ENCODE measurements at places on chromosomes 13 and 19.

DNA sequence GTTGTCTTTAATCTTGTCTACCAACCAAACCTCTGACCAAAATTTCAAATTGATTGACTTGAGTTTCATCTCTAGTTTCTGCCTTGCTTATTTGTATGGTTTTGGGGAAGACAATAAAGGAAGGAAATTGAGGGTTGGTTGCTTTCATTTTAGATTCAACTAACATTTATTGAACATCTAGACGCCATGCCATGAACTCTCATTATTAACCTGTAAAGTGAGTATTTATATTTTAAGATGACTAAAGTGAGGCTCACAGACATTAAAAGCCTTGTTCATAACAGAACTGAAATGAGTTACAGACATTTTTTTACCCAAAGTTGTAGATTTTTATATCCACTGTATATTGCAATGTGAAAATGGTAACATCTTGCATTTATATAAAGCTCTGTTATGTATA lies 239.3 kb downstream of the LMO7 start:
- DNase-seq, result no peak

GRCh38 chr13:95858286-95859075 lies 181.5 kb downstream of the DNAJC3 start:
- no peak for DNase-seq

GRCh38 chr13:25217023-25217885 lies 45.2 kb upstream of the AMER2 start:
- DNase-seq, result no peak

GRCh38 chr19:40613690-40614621 lies 12.8 kb downstream of the LTBP4 start:
- DNase-seq, result peak; percentile 89

DNA sequence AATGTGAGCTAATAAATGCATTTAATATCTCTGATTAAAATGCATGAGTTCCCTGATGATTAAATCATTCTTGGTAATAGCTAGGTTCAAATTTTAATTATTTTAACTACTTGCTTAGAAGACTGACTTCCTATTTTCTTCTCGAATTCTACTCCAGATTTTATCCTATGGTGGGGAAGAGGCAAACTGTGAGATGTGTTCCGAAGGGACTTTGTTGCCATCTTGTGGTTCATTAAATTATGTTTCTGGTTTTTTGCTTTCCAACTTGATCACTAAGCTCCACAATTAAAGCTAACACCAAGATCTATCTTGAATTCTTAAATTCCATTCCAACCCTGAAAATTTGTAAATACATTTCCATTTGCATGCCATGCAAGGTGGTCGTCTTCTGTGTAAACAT lies 538.4 kb upstream of the PCDH20 start:
- DNase-seq, result no peak

- DNase-seq, result no peak
Measured at GRCh38 chr13:33178209-33178840, 107.2 kb downstream of the STARD13 start.

GRCh38 chr13:48962281-48962680 lies 13.4 kb upstream of the FNDC3A start:
- no peak for DNase-seq

GRCh38 chr13:74104661-74105275 lies 29.4 kb downstream of the KLF12 start:
- no peak for DNase-seq

GRCh38 chr19:7500811-7501450 lies 12.1 kb upstream of the PEX11G start:
- DNase-seq, result peak; percentile 55

DNA sequence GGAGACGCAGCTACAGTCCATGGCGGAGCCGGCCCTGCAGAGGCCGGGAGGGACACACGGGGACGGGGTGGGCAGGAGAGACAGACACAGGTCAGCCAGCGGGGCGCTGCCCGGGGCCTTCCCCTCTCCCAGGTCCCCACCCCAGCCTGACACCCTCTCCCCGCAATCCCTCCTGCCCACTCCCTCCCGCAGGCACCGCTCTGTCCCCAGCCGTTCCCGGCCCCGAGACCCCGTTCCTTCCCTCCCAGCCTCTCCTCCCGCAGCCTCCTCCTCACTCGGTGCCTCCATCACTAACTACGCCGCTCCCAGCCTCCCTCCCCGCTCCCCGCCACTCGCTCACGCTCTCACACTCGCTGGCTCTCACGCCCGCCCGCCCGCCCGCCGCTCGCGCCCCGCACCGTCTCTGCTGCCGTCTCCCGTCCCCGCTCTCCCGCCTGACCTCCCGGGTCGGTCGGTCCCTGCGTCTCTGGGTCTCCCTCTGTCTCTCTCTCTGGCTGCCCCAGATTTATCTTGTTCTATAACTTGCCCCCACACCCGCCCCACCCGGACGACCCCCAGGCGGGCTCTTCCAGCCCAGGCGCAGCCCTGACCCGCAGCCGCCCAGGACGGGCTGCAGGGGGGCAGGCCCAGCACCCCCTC lies 15.2 kb downstream of the ERFL start:
- DNase-seq, result no peak

GRCh38 chr13:51913421-51914136 lies 51.8 kb downstream of the CCDC70 start:
- DNase-seq, result no peak

DNA sequence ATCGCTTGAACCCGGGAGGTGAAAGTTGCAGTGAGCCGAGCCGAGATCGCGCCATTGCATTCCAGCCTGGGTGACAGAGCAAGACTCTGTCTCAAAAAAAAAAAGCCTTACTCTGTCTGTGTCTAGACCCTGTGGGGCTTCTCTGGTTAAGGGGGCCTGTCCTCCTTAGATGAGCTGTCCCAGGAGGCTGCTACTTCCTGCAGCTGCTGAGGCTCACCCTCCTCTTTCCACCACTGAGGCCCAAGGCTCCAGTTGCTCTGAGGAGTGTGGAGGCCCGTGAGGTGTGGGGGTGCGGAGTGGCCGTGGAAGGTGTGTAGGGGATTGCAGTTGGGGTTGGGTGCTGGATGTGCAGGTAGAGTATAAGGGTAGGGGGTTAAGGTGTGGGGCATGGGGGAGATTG lies 22.1 kb upstream of the RASA3 start:
- DNase-seq, result no peak

GRCh38 chr13:46158983-46159382 lies 23.0 kb downstream of the LCP1 start:
- DNase-seq, result no peak

DNA sequence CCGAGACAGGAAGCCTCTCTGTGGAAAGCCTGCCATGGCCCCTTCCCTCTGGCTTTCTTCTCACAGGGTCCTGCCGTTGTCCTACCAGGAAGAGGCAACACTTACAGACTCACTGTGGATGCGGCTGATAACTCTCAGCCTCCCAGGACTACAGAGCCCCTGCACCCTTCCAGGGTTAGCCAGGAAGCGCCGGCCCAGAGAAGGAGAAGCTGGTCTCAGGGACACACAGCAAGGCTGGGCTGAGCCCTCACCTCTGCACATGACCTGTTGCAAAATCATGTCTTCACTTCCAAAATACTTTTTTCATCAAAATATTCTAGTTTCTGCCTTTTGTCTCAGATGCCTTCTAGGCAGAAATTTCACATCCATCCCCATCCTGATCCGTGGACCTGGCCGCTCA lies 1.9 kb downstream of the CEACAM20 start:
- DNase-seq, result no peak

GRCh38 chr13:59621773-59622172 lies 542.0 kb downstream of the DIAPH3 start:
- DNase-seq, result no peak

- DNase-seq, result no peak
Measured at GRCh38 chr13:111893607-111894443, 173.1 kb upstream of the SOX1 start.

DNA sequence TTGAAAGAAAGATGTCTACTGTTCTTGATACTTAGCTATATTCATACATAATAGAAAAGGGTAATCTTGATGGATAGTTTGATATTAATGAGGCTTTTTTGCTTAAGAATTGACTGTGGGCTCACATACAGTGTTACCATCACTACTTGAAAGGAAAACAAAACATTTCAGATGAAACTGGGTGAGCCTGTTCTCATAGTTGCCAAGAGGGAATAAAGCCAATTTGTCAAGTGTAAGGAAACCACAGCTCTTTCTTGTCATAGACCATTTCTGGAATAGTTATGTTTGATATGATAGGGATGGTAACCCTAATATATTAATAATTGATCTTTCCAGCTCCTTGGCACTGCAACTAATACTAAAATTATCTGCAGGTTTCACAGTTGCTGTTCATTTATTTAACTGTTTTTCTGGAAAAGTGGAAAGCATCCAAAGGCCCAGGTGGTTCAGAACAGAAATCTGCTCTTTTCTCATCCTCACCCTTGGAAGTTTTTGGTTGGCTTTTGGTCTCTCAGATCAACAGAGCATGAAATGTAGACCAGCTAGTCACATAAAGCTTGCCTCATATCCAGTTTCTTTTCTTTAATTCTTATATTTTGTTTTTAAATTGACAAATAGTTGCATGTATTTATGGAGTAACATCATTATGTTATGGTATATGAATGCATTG lies 43.2 kb downstream of the ARHGEF7 start:
- no peak for DNase-seq

DNA sequence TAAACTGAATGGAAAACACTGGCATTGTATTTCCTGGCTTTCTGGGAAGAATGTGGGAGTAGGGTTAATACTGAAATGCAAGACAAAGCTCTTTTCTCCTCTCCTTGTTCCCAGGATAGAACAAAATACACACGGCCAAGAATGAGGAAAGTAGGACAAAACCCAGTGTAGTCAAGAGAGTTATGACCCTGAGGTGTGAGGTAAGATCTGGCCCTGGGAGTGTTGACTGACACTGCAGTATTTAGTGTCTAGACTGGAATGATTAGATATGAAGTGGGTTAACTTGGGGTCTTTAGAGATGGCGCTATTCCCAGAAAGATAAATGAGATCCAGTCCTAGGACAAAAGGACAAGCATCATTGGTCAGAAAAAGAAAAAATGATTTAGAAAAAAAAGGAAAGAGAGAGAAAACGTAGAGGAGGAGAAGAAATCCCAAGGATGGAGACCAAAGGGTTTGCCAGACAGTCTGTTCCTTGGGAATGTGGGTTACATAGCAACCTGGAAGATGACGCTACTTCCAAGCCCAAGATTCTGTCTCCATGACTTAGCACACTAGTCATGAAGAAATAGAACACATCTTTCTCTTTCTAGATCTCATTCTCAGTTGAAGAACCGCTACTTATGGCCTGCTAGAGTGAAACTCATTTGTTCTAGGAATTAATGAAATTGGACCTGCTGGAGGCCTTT lies 543.6 kb upstream of the GPC6 start:
- no peak for DNase-seq

DNA sequence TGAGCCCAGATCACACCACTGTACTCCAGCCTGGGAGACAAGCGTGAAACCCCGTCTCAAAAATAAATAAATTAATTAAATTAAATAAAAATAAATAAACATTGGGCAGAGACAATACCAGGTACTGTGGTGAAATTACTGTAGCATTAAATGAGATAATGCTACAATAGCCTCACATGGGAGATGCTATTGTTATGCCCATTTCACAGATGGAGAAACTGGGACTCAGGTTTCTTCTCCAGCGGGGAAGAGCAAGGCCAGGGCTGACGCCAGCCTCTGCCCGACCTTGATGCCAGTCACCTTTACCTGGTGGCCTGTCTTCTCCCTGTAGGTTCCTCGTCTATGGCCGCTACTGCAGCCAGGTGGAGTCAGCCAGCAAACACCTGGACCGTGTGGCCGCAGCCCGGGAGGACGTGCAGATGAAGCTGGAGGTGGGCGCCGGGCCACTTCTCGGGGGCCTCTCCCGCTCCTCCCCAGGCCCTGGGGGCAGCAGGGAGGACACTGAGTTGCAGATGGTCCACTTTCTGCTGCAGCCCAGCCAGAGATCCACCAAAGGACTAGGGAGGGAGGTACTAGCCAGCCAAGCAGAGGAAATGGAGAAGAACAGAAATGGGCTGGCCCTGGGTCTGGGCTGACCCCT lies 53.9 kb downstream of the VAV1 start:
- no peak for DNase-seq

DNA sequence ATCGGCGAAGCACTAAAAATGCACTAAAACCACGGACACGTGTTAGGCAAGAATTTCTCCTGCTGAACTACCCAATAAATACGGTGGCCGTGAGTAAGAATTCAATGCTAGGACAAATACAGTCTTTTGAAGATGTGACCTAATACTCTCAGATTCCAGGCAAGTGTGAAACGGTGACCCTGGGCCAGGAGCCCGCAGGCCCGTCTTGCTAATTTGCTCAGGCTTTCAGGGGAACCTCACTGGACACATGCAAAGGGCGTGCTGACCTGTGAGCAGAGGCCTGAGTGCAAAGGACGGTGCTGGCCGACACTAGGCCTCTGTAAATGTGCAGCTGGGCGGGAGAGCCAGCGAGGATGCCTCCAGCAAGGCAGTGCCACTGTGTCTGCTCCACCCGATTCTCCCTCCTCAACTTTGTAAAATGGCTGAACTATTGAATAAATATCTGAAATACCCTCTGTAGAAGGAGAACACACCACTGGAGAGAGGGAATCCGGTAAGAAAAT lies 70.1 kb downstream of the STK24 start:
- no peak for DNase-seq

DNA sequence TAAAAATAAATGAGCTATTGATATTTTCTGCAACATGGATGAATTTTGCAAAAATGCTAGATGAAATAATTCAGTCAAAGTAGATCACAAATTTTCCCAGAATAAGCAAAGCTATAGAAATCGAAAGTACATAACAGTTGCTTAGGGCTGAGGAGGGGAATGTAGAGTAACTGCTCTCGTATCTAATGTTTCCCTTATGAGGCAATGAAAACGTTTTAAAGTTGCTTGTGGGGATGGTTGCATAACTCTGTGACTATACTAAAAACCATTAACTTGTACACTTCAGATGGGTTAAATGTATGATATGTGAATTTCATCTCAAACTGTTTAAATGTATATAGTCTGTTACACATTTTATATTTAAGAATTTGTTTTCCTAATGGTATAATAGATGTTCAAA lies 231.7 kb downstream of the GGACT start:
- no peak for DNase-seq

- DNase-seq, result no peak
Measured at GRCh38 chr13:83024955-83025594, 857.2 kb downstream of the SLITRK1 start.

- no peak for DNase-seq
Measured at GRCh38 chr13:100045355-100045754, 43.5 kb upstream of the PCCA start.

DNA sequence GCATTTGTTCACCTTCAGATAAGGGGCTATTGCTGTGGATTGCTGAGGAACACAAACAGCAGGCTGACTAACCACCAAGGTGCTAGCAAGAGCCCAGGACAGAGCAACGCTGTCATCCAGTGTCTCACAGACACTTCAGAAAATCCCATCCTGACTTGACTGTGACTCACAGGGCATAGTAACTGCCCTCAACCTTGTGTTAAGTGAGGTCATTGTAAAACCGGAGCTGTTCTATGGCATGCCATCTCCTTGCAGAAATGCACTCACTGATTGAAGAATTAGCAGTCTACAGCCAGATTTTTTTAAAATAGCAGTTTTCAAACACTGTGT lies 51.1 kb downstream of the TNFRSF19 start:
- no peak for DNase-seq

GRCh38 chr13:101452519-101453485 lies at the start of gene ITGBL1:
Gene ITGBL1, plus strand, starts transcription at chr13:101452675. Its CDS starts 159 bp downstream, at chr13:101452834.
- peak; percentile 50 for DNase-seq
